ENCODE measurements at places on chromosomes 1 and 21.

DNA sequence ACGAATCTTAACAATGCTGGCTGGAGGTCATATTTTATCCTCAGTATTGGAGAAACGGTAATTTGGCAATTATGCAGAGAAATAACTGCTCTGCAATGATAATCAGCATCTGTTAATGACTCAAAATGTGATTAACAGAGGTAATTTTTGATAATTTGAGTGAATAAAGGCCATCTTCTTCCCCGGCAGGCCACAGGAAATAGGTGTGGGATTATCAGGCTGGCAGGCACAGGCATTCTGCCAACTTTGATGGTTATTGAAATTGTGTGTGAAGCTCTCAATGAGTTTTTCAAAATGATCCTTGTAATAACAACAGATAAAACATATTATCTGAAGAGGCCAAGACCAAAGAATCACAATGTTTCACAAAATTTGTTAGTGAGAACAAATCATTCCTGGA is 309.0 kb downstream of the PTGER3 start:
- no peak for DNase-seq

DNA sequence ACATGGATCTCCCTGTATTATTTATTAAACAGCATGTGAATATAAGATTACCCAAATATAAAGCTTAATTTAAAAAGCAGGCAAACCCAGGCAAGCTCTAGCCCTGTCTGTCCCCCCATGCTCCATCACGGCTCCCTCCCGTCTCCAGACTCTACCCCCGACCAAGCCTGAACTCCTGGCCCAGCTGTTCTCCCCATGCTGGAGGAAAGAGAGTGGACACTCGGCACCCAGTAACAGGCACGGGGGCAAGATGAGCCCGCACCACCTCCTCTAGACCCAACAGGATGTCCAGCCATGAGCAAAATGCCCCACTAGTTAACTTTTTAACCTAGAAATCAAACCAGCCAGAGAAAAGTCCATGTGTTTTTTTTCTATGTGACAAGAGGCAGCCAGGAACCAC is 19.3 kb downstream of the SLC19A1 start:
- no peak for DNase-seq

GRCh38 chr1:200095057-200095577 is 67.6 kb downstream of the NR5A2 start:
- DNase-seq, result no peak

GRCh38 chr1:154749078-154749760 is 120.9 kb downstream of the KCNN3 start:
- DNase-seq, result no peak

GRCh38 chr1:31666263-31666963 is 21.7 kb upstream of the PEF1 start:
- DNase-seq, result no peak

DNA sequence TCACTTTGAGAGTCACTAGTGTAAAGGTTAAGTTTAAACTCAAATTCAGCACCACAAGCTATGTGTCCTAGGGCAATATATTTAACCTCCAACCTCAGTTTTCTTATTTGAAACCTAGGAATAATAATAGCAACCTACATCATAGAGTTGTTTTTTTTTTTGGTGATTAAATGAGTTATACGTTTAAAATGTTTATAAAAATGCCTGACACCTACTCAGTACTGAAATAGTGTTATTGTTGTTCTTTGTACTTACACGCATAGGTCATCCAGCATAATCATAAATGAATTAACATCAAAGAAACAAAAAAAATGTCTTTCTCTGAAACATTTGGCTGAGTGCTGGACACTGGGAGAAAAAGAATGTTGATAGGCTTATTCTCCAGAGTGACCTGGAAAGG is 266.8 kb upstream of the PRMT6 start:
- DNase-seq, result no peak

GRCh38 chr1:11335417-11336056 is 62.5 kb downstream of the UBIAD1 start:
- no peak for DNase-seq

DNA sequence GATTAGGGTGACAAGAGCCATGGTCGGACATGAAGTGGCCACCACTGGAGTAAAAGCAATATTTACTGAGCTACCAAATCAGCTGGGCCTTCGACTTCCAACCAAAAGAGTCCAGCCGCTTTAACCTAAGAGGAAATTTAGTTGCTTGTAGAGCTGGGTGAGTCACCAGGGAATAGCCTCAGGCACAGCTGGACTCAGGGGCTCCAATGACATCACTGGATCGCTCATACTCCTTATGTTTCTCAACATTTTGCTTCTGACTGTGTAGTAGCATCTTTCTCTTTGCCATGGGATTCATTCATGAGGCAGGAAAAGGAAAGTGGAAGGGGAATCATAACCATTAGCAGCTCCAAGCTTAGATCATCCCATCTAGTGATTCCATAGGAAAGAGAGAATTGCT is 664.4 kb downstream of the MATN1 start:
- no peak for DNase-seq

DNA sequence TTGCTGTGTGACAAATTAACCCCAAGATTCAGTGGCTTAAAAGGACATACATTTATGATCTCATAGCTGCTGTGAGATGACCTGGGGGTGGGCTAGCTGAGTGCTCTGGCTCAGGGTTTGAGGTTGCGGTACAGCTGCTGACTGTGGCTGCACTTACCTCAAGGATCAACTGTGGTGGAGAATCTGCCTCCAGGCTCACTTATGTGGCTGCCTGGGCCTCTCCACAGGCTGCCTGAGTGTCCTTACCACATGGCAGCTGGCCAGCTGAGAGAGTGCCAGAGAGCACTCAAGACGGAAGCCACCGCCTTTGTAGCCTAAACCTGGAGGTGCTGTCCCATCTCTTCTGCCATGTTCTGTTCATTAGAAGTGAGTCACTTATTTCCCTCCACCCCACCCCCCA is 5.7 kb downstream of the LRRC71 start:
- DNase-seq, result no peak

GRCh38 chr1:228471762-228472398 is 15.3 kb upstream of the RNF187 start:
- DNase-seq, result no peak

DNA sequence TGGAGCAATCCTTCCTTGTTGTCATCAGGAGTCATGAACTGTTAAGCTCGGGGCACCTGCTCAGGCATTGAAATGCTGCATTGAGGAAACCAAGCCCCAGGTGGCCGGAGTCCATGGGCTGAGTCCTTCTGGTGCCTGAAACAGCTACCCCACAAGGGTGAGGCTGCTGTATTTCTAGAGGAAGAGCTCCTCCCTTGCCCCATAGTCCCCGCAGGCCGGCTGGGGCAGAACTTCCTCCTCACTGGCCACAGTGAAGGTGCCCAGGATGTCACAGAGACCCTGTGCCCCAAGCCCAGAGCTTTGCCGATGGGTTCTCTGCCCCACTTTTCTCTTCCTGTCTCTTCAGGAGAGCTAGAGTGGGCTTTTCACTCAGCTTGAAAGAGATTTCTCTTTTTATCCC is 80.8 kb upstream of the GCLM start:
- no peak for DNase-seq

DNA sequence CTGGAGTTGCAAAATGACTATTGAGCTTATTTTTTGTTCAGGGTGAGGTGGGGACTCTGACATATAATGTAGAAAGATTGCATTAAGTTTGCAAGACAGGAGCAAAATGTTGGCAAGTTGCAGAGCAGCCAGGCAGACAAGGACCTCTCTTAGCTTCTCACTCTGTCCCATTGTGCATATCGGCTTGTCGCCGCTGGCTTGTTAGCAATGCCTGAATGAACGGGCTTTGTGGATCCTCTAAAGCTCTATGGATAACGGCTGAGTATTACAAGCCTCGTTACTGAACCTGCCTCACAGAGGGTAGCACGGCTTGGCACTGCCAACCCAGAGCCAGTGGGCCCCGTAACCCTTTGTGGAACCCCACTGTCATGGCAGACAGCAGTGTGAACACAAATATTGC is 68.4 kb downstream of the TNR start:
- no peak for DNase-seq

DNA sequence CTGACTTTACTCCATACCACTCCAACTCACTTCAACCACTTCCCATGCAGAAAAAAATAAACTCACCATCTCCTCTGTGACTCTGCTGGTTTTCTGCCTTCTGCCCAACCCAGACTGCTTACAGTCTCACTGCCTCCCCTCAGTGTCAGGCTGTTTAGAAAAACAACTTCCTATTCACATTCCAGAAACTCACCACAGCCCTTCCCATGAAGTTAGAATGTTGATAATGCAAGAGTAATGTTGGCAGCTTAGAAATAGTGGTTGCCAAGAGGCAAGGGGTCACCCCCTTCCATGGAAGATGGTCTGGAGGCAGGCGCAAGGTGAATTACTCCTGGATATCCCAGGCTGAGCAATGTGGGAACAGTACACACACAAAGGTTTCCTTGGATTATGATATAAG is at the start of gene SELP:
Gene SELP (minus strand): TSS at position 119 of the 400 bp plus-strand sequence. CDS start 50 bp downstream, at position 69.
- DNase-seq, result no peak

DNA sequence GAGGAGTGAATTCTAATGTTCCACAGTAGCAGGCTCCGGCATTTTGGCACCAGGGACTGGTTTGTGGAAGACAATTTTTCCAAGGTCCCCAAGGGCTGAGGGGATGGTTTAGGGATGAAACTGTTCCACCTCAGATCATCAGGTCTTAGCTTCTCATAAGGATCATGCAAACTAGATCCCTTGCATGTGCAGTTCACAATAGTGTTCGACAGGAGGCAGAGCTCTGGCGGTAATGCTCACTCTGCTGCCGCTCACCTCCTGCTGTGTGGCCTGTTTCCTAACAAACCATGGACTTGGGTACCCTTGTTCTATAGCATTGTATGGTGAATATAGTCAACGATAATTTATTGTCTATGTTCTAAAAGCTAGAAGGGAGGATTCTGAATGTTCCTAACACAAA is 16.6 kb downstream of the CRNN start:
- DNase-seq, result no peak

DNA sequence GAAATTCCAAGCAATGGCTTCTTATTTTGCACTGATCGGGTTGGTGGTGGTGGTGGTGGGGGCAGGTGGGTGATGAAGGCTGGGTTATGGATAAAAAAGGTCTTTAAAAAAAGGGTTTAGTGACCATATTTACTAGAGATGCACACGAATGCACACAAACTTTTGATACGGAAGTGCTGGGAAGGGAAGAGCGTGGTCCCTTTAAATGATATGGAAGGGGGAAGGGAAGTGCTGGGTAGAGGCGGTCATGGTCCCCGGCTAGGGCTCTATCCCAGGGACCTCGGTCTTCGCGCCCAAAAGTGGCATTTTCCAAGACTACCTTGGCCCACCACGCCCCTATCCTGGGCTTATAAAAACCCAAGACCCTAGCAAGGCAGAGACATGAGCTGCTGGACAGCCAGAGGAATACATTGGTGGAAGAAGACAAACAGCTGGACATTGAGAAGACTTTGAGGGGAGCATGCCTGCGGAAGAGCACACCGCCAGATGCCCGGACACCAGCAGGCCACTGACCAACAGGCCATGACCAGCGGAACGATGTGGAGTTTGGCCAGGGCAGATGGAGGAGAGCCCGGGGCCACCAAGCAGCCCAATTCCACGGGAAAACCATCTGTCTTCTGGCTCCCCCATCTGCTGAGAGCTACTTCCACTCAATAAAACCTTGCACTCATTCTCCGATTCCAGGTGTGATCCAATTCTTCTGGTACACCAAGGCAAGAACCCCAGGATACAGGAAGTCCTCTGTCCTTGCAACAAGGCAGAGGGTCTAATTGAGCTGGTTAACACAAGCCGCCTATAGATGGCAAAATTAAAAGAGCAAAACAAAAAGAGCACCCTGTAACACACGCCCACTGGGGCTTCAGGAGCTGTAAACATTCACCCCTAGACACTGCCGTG is 1720.2 kb downstream of the MRPL39 start:
- no peak for DNase-seq

GRCh38 chr1:21308847-21309652 is 18.8 kb upstream of the ECE1 start:
- no peak for DNase-seq

DNA sequence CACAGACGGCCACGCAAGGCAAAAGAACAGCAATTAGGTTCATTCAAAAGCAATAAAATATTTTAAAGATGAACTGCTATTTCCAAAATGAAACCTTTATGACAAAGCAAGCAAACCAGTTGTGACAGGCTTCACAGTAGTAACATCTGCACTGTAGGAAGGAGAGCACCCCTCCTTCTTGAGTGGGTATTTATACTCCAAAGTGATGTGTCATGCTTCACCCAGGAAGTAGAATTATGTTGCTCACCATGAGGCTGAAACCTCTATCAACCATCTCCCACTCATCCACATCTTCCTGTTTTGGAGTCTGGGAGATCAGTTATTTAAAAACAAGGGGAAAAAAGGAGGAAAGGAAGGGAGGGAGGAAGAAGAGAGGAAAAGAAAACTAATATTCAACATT is 885 bp downstream of the OR2T10 start:
- no peak for DNase-seq

- DNase-seq, result no peak
These were observed 6.7 kb upstream of the PADI6 start for GRCh38 chr1:17365293-17365692.

- no peak for DNase-seq
These were observed 10.1 kb downstream of the ZZZ3 start for GRCh38 chr1:77672374-77672773.

GRCh38 chr1:2347896-2348295 is 43.5 kb downstream of the MORN1 start:
- no peak for DNase-seq

GRCh38 chr1:184181044-184181443 is 129.5 kb downstream of the TSEN15 start:
- no peak for DNase-seq

GRCh38 chr1:79460773-79461436 is 454.4 kb upstream of the ADGRL4 start:
- no peak for DNase-seq

GRCh38 chr1:92653605-92654381 is 131.1 kb downstream of the EVI5 start:
- no peak for DNase-seq

DNA sequence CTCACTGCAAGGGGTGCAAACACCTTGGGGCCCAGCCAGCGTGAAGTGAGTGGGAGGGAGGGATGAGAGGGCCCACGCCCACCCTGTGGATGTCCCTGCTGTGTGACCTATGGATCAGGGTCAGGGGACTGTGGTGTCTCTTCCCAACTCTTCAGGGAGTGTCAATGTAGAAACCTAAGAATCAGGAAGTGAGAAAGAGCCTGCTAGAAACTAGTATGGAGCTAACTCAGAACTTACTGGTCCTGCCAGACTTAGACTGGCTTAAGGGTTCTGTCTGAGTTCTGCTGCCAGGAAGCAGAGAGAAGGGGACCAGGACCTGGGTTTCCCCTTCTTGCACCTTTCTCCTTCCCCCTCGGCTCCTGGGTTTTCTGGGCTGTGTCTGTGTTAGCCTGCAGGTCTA is 1.8 kb upstream of the IL10 start:
- no peak for DNase-seq

Data from stimulated activated CD8-positive, alpha-beta memory T cell treated with anti-CD3 and anti-CD28 coated beads, Interleukin-7, amount 100 ng/mL, for 24 hours (primary cell).